ENCODE measurements at places on chromosomes 16 and 17. TPM values are rescaled to one million over a fixed set of nuclear protein-coding genes. Genes with fewer than 3 reads are reported as not detected.

The COQ7 gene
- total RNA-seq = 16.2 TPM

The CCL4L2 gene
- not detected for total RNA-seq

The PRSS33 gene
- not detected for total RNA-seq

The RPL38 gene
- 1,348 TPM for total RNA-seq

The SEZ6L2 gene
- 16.2 TPM for total RNA-seq

The PLA2G15 gene
- 13.9 TPM for total RNA-seq
